ENCODE measurements at places on chromosomes 1 and 21. TPM values are rescaled to one million over a fixed set of nuclear protein-coding genes. Genes with fewer than 3 reads are reported as not detected.

CDC73 gene
- total RNA-seq: 53.9 TPM

CLEC20A gene
- total RNA-seq: not detected

IGFN1 gene
- total RNA-seq: not detected

GRCh38 chr1:45508295-45509151, 8.4 kb downstream of the MMACHC start:
- no peak overlapping the region for H3K4me3 ChIP-seq
- no peak for DNase-seq
- H3K27ac ChIP-seq: peak overlapping the region; percentile 36
- H3K36me3 ChIP-seq: peaks cover 38% of the 10 kb centered on the region
- peaks cover 3% of the 10 kb centered on the region for H3K4me1 ChIP-seq

DNA sequence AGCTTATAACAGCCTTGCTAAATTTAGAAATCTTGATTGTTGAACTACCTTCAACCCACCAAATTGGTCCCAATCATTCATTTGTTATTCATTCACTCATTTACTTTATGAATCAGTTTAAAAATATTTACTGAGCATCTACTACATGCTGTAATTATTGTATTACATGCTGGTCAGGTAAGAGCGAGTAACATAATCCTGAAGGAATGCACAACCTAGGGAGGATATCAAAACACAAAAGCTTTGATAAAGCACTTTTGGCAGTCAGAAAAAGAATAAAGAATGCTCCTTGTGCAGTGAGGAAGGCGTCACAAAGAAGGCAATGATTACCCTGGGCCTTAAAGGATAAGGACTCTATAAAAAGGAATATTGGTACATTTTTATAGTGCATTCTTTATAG, 518.9 kb upstream of the NR5A2 start:
- DNase-seq: no peak
- no peak overlapping the region for H3K4me3 ChIP-seq
- H3K27me3 ChIP-seq: peaks cover 17% of the 10 kb centered on the region
- no peak overlapping the region for H3K27ac ChIP-seq

DNA sequence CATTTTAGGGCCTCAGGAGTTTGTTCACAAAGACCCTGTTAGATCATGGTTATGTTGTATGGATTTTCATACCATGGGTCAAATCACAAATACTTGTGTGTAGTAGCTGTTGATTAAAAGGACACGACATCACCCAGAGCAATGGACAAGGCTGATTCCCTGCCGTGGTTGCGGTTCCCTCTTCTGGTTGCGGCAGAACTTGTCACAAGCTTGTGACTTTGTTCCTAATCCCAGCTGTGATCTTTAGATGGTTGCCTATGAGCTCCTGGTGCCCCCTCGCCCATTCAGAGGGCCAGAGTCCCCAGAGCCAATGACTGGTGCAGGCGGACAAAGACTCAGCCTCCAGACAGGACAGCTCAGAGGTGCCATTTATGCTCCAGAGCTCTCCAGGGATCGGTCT, 11.8 kb upstream of the SDHB start:
- H3K36me3 ChIP-seq: no peaks in the 10 kb centered on the region
- no peak overlapping the region for H3K27ac ChIP-seq
- DNase-seq: no peak

GRCh38 chr1:59345221-59345620, 48.3 kb downstream of the FGGY start:
- no peak overlapping the region for H3K27ac ChIP-seq
- peaks cover 1% of the 10 kb centered on the region for H3K36me3 ChIP-seq
- no peaks in the 10 kb centered on the region for H3K27me3 ChIP-seq
- H3K4me3 ChIP-seq: no peak overlapping the region
- peaks cover 1% of the 10 kb centered on the region for H3K4me1 ChIP-seq

DNA sequence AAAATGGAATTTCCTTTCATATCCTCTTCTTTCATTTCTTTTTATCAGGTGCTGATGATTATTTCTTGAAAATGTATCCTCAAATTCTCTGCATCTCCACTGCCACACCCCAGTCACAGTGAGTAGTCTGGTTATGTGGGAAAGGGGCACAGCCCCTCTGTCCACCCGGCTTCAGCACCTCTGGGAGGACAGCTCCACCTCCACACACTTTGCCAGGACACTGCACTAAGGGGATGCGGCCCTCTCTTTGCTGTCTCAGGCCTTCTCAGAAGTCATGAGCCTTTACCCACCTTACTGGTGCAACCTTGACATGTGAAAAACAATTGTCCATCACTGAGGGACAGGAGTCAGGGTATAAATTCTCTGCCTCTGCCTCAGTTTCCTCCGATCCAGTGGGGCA, 433.1 kb downstream of the PCP4 start:
- H3K4me3 ChIP-seq: no peak overlapping the region
- no peaks in the 10 kb centered on the region for H3K36me3 ChIP-seq
- no peak for DNase-seq
- H3K4me1 ChIP-seq: no peaks in the 10 kb centered on the region

DNA sequence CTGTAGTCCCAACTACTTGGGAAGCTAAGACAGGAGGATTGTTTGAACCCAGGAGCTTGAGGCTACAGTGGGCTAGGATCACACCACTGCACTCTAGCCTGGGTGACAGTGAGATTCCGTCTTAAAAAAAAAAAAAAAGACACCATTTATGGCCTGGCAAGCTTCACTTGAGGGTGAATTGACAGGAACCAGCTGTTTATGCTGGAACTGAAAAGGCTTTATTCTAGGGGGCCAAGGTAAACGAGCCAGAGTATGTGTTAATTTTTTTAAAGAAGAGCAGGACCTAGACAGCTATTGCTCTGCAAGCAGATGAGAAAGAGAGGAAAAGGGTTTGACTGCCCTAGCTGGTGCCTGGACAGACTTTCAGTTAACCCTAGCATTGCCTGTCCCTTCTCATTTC, 37.0 kb downstream of the S100A6 start:
- no peak overlapping the region for H3K4me3 ChIP-seq
- no peaks in the 10 kb centered on the region for H3K36me3 ChIP-seq
- no peaks in the 10 kb centered on the region for H3K4me1 ChIP-seq

GRCh38 chr1:230173187-230173975, 106.3 kb downstream of the GALNT2 start:
- no peak overlapping the region for H3K4me3 ChIP-seq
- DNase-seq: no peak
- H3K27me3 ChIP-seq: no peaks in the 10 kb centered on the region
- peaks cover 3% of the 10 kb centered on the region for H3K36me3 ChIP-seq
- H3K4me1 ChIP-seq: peaks cover 36% of the 10 kb centered on the region
- H3K27ac ChIP-seq: no peak overlapping the region

DNA sequence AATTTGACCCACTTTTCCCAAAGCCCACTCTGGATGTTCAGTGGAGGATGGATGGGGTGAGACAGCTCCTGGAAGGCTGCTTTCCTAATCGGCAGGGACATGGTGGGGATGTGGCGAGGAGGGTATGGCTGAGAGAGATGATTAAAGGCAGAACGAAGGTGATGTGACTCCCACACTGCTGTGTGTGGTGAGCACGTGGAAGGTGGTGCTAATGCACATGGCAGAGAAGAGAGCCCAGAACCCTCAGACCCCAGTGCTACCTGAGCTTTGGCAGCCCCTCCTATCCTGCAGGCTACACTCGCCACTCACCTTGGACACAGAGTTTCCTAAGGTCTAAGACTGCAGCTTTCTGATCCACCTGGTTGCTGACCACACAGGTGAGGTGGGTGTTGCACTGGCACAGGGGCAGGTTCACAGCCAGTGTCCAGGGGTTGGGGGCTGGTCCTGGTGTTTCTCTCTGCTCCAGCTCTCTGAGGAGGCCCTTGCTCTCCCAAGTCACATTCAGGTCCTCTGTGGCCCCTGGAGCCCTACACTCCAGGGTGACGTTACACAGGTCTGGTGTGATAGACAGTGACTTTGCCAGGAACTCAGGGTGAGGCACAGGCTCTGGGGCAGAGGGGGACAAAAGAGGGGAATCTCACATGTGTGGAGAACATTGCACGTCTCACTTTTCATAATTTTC, 151.4 kb upstream of the ETV3 start:
- no peak overlapping the region for H3K4me3 ChIP-seq
- no peaks in the 10 kb centered on the region for H3K36me3 ChIP-seq
- no peak overlapping the region for H3K27ac ChIP-seq
- no peaks in the 10 kb centered on the region for H3K4me1 ChIP-seq
- DNase-seq: no peak

DNA sequence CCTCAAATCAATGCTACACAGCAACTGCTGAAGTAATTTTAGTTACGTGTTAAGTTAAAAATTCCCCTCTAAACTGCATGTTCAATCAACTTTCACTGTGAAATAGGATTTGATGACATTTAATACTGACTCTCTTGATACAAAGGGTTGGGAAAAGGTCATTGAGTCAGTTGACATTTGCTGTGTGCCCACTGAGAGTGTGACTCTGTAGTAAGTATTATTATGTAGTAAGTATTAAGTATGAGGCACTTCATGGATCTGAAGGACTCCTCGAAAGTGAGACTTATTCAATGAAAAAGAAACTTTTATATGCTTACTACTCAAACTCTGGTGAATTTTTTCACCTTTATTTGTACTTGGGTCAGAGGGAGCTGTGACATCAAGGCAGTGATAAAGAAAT, 83.1 kb upstream of the S1PR1 start:
- no peak overlapping the region for H3K27ac ChIP-seq
- DNase-seq: no peak
- no peaks in the 10 kb centered on the region for H3K27me3 ChIP-seq

DNA sequence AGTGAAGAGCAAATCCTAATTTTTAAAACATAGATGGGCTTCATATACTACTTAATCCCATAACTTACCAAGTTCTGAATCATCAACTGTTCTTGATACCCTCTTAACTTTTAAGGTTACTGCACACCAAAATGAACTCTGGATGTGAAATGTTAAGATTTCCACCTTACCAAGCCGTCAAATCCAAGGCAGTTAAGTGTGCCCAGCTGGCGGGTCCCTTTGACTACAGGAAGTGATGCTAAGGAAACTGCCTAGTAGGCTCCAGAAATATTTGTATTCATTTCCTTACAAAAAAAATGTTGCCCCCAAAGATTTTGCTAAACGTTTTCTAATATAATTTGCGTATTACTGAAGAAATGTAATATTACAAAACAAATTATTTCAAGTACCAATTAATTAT, 10.7 kb downstream of the NRIP1 start:
- H3K36me3 ChIP-seq: no peaks in the 10 kb centered on the region
- no peak overlapping the region for H3K4me3 ChIP-seq
- H3K4me1 ChIP-seq: peaks cover 75% of the 10 kb centered on the region

SLC5A9 gene
- not detected for total RNA-seq

PLOD1 gene
- 10.5 TPM for total RNA-seq

DNA sequence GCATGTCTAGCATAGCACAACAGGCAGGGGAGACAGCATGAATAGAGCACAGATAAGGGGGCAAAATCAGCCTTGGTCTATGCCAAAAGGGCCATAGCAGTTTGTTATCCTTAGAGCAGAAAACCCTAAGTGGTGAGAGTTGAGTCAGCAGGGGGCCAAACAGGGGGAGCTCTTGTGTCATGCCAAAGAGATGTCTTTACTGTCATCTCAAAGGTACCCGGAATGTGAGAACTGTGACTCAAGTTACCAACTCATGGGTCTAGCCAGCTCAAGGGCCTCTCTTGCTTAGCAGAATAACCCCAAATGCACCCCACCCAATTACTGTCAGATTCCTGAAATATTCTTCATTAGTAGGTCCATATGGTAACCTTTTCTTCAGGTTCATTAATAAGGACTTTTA, 45.9 kb upstream of the NRDC start:
- H3K4me3 ChIP-seq: no peak overlapping the region
- no peak overlapping the region for H3K27ac ChIP-seq
- no peaks in the 10 kb centered on the region for H3K4me1 ChIP-seq
- peaks cover 8% of the 10 kb centered on the region for H3K27me3 ChIP-seq

GRCh38 chr1:201216395-201217085, 25.9 kb downstream of the IGFN1 start:
- no peak for DNase-seq
- H3K4me1 ChIP-seq: no peaks in the 10 kb centered on the region
- H3K27me3 ChIP-seq: no peaks in the 10 kb centered on the region
- H3K36me3 ChIP-seq: no peaks in the 10 kb centered on the region

FNBP1L gene
- 0.58 TPM for total RNA-seq

DNA sequence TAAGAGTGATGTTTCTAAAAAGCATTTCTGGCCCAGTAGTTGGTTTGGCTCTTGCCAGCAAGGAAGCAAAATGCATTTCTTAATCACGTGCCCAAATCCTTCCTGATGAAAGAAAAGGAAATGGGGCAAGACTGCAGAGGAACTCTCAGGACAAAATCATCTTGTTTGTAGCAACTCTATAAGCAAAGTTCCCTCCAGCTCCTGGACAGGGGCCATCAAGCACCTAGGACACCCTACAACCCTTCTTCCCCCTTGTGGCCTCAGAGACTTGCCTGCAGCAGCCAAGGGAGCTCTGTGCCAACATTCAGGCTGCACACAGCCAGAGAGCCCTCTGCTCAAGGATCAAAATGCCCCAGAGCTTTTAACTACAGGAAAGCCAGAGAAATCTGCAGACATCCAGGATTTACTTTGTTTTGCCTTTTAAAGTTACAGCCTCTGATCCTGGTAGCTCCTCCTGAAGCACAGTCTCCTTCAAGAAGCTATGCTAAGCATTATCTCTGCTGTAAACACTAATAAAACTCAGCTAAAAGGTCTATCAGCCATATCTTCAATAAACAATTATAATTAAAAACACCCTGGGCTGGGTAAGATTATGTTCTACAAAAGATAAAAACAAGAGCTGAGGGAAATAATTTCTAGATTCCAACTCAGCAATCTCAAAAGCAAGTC, 105.0 kb downstream of the KIAA0319L start:
- no peak for DNase-seq
- H3K4me1 ChIP-seq: peaks cover 34% of the 10 kb centered on the region
- H3K36me3 ChIP-seq: peaks cover 45% of the 10 kb centered on the region
- H3K4me3 ChIP-seq: no peak overlapping the region
- H3K27ac ChIP-seq: peak overlapping the region; percentile 63

DNA sequence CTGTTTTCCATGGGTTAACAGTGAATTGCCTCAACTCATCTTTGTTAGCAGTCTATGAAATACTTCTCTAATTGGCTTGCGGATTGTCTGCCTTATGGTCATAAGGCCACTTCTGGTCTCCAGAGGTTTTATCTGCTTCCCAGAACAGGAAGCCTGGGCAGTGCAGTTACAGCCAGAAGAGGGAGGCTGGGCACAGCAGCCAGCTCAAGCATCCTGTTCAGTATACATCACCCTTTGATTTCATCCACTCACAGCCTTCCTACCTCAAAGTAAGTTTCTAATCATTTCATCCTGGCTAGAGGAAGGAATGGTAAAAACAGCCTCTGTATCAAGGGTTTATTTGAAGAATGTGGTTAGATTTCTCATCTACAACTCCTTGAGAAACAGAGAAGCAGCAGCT, 311.5 kb upstream of the DEPDC1 start:
- no peaks in the 10 kb centered on the region for H3K27me3 ChIP-seq
- H3K27ac ChIP-seq: no peak overlapping the region
- H3K36me3 ChIP-seq: no peaks in the 10 kb centered on the region
- H3K4me1 ChIP-seq: no peaks in the 10 kb centered on the region

AMPD1 gene
- not detected for total RNA-seq

Measured in activated CD4-positive, alpha-beta T cell treated with anti-CD3 and anti-CD28 coated beads, Interleukin-2, amount 10 ng/mL, durations not matched to agents 7 days and 5 days (primary cell).